ENCODE measurements at places on chromosomes 13 and 19. TPM values are rescaled to one million over a fixed set of nuclear protein-coding genes. Genes with fewer than 3 reads are reported as not detected.

GRCh38 chr19:18300930-18301717 is 19.7 kb upstream of the JUND start:
- peak; percentile 80 for DNase-seq

ZBTB45 gene
- total RNA-seq = 10.4 TPM

ILF3 gene
- total RNA-seq = 196 TPM

- DNase-seq = no peak
Measured at GRCh38 chr13:51771418-51772104, 32.4 kb downstream of the DHRS12 start.

- no peak for DNase-seq
Measured at GRCh38 chr19:31135841-31136240, 213.4 kb downstream of the TSHZ3 start.

CCDC70 gene
- not detected for total RNA-seq

- DNase-seq = no peak
Measured at GRCh38 chr13:73820688-73821087, 313.5 kb downstream of the KLF12 start.

- no peak for DNase-seq
Measured at GRCh38 chr19:6970021-6970420, 51.2 kb downstream of the MBD3L2B start.

DNA sequence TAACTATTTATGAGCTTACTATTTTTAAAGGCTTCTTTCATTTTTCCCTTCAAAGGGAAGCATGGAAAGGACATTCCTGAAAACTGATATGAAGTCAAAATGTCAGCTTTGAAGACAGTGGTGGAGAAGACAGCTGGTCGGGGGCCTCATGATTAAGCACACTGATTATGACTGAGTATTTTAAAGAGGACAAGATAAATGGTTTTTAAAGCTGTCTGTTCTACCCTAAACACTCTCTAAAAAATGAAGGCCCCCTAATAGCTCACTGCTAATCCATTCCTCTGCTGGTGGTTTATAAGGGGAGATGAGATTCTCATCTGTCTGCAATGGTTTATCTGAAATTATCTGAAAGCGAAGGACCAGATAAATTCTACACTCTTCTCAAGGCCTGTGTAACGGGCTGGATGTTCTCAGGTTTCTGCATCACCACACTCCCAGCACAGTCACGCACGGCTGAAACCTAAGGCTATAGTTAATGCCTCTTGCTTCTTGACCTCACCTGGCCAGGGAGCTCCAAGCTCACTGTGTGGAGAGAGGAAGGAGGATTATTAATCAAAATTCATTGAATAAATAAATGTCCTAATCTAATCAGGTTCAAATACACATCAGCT is 86.9 kb upstream of the DOCK9 start:
- DNase-seq = no peak

- no peak for DNase-seq
Measured at GRCh38 chr19:38545596-38545995, 72.2 kb downstream of the MAP4K1 start.

GRCh38 chr19:16457195-16457953 is 14.4 kb downstream of the EPS15L1 start:
- DNase-seq = no peak

NLRP5 gene
- not detected for total RNA-seq

All from thoracic aorta (tissue), 2 donors.